Left kidney (tissue), 8 donors: ENCODE measurements at places on chromosomes 16 and 17.
A peak's percentile ranks its signal among the peaks of the same experiment; 100 is the strongest.

DNA sequence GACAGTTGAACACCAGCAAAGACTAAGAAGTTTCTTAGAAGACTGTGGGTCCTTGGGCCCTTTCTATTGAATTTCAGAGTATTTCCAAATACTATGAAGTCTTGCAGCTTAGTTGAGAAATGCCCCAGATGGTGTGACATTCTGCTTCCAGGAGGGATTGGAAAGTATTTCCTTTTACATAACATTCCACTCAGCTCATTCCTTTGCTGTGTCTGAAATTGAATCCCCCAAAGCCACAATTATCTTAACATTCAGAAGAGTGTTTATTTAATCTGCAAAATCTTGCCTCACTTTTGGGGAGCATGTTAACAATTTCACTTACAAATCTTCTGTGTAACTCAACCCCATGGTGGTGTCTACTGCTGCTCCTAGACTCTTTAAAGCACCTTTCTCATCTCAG is 307.7 kb downstream of the WWOX start:
- no peak for DNase-seq

GRCh38 chr16:23837553-23838308 is 1.9 kb downstream of the PRKCB start:
- no peak for DNase-seq

DNA sequence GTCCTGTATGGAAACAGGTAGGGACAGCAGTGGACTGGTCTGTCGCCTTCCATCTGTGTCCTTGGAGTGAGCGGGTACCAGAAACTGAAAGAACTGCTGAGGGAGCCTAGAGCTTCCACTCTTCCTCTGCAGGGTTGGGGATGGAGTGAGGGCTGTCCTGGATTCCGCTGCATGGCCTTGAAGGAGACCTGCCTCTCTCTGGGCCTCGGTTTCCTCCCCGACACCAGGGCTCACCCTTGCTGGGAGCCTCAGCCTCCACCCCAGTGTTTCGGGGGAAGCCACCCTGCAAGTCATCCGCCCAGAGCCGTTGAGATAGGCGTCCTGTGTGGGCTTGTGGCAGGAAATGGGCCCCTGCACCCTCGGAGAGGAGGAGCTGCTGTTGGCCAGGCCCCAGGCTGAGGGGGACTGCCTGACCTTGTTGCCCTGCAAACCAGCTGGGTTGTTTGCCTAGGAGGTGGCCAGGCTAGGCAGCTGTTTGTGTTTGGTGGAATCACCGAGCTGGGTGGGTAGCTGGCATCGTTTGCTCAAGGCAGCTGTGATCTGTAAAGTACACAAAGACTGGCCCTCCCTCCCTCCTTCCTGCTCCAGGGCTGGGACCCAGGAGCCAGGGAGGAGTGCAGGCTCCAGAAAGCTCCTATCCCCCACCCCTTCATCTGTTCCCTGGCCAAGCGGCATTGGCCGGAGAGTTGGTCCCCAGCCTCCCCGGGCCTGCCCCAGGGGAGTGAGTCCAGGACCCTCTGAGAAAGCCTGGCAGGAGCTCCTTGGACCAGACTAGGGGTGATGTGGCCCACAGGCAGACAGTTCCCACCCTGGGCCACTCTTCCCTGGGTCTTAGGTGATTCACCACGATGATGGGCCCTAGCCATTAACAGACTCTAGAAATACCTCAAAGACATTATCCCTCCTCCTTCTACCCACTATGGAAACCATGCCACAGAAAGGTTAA is 1.3 kb downstream of the RAB37 start:
- no peak for DNase-seq

- no peak for DNase-seq
These were observed 3.0 kb upstream of the ZNF213 start for GRCh38 chr16:3131755-3132377.

- no peak for DNase-seq
These were observed 281.5 kb downstream of the SNX29 start for GRCh38 chr16:12257926-12258561.

DNA sequence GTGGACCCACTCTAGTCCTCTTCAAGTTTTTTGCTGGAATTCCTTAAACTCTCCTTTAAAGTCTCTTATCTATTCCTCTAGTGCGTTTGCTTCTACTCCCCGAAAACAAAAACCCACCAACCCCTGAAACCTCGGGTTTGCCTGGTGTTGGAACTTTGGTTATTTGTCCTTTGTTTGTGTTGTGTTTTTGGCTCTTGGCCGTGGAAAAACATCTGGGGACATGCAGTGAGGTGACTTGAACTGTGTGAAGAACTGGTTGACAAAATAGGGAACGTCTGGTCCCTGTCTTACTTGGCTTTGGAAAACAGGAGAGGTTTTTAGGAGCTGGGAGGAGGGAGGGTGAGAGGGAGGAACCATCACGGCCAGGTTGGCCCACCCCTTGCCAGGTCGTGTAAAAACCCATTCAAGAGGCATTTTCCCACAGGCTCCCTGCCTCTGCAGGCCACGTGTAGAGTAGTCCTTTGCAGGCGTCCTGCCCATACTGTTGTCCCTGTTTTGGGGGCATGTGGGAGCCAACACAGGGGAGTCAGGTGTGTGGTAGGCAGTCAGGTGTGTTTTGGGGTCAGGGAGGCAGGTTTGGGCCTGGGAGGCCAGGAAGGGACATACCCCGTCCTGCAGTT is 169.3 kb downstream of the RAB11FIP4 start:
- no peak for DNase-seq

DNA sequence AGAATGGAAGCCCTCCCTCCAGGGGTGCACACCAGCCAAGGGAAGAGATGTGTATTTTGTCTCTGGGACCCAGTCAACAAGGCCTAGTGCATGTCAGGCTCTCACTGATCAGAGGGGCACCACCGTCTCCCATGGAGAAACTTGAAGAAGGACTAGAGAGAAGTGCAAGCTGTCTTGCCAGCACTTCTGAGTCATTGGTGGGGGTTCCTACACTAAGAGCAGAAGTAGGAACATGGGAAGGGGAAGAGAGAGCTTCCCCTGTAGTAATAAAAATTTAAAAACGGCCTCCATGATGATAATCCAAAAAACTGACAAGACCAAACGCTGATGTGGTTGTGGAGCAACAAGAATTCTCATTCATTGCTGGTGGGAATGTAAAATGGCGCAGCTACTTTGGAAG is 46.3 kb downstream of the DYNLRB2 start:
- DNase-seq = no peak

- no peak for DNase-seq
These were observed 7.7 kb downstream of the CORO6 start for GRCh38 chr17:29615048-29615385.

DNA sequence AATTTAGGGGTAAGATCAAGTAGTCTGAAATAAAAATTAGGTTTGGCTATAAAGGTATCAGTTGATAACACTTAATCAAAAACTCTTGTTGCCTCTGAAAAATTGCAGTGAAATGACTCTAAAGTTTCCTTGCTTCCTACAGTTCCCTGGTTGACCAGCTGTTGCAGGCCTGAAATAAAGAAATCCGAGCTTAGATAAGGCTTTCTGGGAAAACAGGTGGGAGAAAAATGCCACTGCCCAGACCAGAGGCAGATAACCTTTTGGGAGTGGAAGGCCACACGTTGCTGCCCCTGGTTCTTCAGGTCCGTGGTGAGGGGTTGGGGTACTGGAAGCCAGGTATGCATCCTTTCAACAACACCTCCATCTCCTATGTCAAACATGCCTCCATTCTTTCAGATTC is 111.3 kb downstream of the HS3ST3A1 start:
- no peak for DNase-seq

- no peak for DNase-seq
These were observed 362.1 kb downstream of the HS3ST4 start for GRCh38 chr16:26053889-26054288.

DNA sequence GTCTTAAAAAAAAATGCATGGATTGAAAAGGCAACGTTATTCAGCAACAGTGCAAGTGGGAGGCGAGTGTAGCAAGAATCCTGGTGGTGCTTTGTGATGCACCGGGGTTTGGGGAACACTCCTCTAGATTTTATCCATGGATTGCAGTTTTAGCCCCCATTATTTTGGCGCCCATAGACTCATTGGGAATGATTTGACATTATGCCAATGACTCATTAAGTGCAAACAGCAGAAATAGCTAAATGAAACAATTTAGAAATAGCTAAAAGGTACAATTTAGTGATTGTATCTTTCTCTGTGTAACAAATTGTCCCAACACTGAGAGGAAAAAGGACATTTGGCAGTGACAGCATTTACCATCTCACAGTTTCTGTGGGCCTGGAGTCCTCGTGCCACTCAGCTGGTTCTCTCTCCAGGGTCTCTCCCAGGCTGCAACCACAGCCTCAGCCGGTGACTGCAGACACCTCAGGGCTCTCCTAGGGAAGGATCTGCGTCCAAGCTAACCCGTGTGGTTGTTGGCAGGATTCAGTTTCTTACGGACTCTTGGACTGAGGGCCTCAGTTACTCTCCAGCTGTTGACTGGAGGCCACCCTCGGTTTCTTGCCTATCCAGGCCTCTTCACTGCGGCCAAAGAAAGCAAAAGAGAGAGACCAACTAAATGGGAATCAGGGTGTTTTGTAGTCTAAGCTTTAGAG is 398.7 kb downstream of the SNX29 start:
- no peak for DNase-seq

DNA sequence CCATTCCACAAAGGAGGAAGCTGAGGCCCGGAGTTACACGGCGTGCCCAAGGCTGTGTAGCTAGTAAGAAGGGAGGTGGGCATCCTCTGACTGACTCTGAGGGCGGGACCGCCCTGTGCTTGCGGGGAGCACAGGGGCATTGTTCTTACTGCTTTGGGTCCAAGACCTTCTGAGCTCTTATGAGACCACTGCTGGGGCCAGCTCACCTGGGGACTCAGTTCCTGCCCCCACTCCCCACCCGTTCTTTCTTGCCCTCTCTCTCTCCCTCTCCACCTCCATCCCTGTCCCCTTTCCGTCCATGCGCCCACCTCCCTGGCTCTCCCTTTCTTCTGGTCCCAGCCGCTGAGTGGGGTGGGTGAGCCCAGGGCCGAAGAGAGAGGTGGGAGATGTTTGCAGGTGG is 19.6 kb downstream of the CCR7 start:
- no peak for DNase-seq

DNA sequence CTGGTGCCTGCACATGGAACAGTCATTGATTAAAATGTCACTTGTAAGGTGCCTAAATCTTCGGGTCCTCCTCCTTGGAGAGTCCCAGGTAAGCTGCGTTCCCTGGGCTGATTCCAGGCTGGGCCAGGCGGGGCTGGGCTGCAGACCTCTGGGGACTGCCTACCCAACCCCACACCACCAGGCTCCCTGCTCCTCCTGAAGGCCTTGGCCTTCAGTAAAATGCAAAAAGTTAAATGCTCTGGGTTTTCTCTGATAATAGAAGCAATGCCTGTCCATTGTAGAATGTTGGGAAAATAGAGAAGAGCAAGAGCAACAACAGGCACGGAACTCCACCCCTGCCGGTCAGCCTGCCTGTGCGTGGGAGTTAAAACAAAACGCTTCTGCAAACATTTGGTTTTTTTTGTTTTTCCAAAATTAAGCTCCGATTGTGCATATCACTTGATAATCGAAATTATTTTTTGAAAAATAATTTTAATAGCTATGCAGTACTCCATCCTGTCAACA is 363.9 kb downstream of the SEC14L1 start:
- no peak for DNase-seq

DNA sequence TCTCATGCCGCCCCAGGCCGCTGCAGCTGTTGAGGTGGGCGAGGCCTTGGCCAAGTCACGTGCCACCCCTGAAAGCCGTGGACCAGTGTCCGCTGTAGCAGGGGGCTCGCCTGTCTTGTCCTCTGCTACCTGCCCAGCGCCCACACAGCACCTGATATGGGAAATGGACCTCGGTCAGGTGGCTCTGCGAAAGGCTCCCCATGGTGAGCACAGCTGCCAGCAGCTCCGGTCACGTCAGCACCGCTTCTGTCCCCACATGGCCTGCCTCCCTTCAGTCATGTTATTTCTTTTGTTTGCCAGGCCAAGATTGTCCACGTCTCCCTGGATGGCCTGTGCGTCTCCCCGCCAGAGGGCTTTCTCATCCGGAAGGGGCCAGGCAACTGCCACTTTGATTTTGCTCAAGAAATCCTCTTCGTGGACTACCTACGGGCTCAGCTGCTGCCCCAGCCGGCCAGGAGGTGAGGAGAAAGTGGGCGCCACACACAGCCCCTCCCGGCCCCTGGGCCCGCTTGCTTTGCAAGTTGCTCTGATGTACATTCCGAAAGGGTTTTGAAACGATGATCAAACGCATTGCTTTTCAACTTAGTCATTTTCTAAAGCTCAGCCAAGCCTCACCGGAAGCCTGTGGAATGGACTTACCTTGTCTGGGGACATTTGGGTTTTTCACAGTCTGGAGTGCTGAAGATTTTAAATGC is 219.8 kb downstream of the KATNIP start:
- DNase-seq = no peak

DNA sequence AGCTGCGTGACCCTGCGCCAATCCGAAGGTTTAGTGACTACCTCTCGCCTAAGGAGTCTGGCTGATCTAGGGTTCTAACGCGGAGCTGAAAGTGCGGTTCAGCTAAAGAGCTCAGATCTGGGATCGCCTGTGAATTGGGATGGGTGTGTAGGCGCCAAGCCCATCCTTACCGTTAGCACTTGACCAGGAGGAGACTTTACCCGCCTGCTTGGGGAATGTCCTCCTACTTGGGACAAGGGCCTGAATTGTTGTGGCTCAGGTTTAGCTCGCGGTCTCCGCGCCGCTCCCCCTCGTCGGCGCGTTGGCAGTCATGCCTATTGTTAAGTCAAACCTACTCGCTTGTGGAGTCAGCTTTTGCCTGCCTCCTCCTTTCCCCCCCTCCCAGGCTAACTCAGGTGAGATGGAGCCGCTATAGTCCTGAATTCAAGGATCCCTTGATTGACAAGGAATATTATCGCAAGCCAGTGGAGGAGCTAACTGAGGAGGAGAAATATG is 480 bp downstream of the MRPS7 start:
- DNase-seq = no peak

GRCh38 chr17:34499576-34499975 is 79.8 kb upstream of the TMEM132E start:
- peak; percentile 69 for DNase-seq

GRCh38 chr17:19546289-19547065 is 12.8 kb downstream of the SLC47A1 start:
- no peak for DNase-seq

DNA sequence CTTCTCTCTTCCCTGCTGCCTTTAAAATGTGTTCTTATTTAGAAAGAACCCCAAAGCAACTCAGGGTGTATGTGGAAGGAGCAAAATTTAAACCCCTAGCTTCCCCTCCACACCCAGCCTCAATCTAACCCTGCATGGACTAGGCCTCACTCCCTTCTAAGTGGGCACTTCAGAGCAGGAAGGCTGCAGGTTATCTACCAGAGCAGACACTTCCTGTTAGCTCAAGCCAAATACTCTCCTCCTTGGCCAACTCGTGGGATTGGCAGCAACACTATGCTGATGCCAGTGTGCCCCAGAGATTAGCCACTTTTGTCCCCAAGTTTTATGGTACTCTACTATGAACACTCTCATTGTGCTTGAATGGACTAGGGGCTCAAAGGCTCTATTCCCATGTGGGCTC is 35.6 kb downstream of the CCDC42 start:
- no peak for DNase-seq

GRCh38 chr17:2719861-2720260 is 8.3 kb upstream of the CLUH start:
- no peak for DNase-seq

DNA sequence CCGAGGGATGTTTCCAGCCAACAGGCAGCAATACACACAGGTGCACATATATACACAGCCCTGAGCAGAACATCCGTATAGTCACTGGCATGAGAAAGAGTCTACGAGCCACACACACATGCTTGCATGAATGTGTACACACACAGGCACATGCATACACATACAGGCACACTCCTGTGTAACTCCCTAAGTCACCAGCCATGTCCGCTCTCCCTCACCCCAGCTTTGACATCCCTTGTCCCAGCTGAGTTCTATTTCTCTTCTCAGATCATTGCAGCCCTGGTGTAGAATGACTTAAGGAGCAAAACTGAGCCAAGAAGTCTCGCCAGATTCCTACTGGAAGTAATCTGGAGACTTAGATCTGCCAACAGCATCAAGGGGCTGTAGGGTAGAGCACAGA is 13.1 kb downstream of the CDRT4 start:
- DNase-seq = no peak
